NCI-H526 treated with DMSO at 0.1 percent for 48 hours (cell line): ENCODE measurements at places on chromosomes 6 and 20.

- DNase-seq, result no peak
These were observed 187.5 kb upstream of the PDE10A start for GRCh38 chr6:165850434-165851019.

- no peak for DNase-seq
These were observed 210.4 kb downstream of the FOXC1 start for GRCh38 chr6:1820165-1820564.

- DNase-seq, result peak; percentile 47
These were observed 6.9 kb upstream of the HELZ2 start for GRCh38 chr20:63580796-63581461.

DNA sequence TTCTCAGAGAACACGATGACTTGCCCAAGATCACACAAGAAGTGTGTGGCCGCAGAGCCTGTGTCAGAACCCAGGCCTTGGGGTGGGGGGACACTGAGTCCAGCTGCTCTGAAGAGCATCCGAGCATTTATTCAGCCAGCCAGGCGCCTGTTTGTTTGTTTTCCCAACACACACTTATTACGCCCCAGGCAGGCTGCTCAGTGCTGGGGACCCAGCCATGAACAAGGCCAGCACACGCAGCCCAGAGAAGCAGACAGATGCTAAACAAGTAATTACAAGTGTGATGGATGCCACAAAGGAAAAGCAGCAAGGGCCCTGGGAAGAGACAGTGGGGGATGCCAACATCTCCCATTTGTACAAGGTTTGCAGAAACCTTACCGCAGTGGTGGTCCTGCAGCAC lies 19.4 kb upstream of the SIRPA start:
- no peak for DNase-seq

DNA sequence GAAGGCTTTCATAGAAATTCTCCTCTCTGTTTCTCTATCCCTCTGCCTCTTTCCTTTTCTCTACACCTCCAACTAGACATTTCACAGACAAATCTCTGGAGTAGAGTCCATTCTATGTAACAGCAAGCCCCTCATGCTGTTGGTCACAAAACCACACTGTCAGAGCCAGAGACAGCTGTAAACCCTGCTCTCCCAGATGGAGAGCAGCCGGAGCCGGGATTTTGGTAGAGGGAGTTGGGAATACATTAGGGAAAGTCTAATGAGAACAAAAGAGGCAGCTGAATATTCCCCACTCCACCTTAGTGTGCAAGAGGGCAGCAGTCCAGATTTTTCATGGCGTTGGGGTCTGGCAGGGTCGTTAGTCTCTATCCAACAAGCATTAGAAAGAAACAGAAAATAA lies 68.3 kb upstream of the EDN1 start:
- no peak for DNase-seq

- no peak for DNase-seq
These were observed 40.1 kb upstream of the EEF1A1 start for GRCh38 chr6:73560853-73561407.

DNA sequence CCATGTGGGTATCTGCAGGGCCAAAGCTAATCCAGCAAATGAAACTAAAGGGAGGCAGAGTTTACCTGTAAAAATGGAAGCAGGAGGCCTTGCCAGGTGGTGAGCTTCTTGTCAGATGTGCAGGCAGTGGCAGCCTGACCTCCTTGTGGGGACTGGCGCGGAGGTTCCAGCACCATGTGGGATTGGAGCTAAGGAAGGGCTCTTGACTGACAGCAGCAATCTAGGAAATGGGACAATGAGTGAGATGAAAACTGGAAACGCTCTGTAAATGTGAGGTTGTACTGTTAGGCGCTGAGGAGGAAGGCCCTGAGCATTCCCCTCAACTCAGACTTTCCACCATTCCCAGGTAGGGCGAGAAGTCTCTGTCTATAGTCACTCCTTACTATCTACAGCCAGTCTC lies 81.8 kb upstream of the ARMC2 start:
- no peak for DNase-seq

DNA sequence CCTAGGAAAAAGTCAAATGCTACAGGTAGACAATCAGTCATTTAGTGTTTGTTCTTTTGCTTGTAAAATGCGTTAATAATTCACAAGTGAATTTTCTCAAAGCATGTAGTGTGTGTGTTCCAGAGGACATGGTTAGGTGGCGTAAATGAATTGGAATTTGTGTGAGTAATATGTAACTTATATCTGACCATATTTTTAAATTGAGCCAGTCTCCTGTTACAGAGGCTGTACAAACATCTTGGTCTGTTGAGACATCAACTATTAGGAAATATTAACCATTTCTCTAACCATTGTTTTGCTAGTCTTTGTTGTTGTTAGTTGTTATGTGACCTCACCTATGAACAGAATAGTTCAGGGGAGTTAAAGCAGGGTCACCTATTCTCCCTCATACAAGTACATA lies 22.7 kb downstream of the MCM8 start:
- no peak for DNase-seq

GRCh38 chr6:44004625-44005506 lies 122.4 kb downstream of the MRPL14 start:
- DNase-seq, result no peak

DNA sequence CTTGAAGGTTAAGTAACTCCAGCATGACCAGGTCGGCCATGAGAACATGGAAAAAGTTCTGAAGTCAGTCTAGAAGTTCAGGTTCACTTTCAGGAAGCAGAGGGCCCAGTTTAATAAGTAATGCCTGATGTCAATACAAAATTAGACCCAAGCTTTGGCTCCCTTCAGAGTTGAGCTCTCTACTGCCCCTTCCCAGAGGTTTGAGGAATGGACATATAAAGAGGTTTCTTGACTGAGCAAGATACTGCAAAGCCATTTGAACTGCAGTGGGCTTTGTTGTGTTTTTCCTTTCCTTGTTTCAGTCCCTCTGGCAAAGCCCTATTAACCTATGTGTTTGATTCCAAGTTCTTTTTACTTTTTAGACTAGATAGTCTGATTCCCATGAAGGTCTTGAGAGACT lies 97.8 kb upstream of the PREP start:
- DNase-seq, result no peak

DNA sequence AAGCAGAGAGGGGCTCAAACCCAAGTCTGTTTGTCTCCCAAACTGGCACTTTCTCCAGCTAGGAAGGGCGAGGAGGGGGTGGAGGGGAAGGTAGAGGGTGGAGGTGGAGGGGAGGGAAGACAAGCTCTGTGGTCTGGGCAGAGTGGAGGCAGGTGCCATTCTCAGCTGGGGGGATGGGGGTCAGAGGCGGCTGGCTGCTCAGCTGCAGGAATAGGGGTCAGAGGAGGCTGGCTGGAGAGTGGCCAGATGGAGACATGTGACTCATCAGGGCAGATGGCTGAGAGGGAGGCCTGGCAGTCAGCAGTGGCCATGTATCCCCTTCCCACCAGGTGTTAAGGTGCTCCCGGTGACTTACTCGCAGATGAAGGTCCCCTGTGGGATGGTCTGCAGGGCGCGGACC lies 3.5 kb upstream of the SLC44A4 start:
- no peak for DNase-seq

- no peak for DNase-seq
These were observed 10.2 kb downstream of the TRIM10 start for GRCh38 chr6:30150671-30151395.

DNA sequence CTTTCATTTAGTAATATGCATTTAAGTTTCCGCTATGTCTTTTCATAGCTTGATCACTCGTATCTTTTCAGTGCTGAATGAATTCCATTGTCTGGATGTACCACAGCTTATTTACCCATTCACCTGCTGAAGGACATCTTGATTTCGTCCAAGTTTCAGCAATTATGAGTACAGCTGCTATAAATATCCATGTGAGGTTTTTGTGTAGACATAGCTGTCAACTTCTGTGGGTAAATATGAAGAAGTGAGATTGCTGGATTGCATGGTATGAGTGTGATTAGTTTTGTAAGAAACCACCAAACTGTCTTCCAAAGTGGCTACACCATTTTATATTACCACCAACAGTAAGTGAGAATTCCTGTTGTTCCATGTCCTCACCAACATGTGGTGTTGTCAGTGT lies 79.2 kb upstream of the STMND1 start:
- DNase-seq, result no peak

GRCh38 chr20:24984961-24985640 lies 7.5 kb downstream of the APMAP start:
- no peak for DNase-seq

DNA sequence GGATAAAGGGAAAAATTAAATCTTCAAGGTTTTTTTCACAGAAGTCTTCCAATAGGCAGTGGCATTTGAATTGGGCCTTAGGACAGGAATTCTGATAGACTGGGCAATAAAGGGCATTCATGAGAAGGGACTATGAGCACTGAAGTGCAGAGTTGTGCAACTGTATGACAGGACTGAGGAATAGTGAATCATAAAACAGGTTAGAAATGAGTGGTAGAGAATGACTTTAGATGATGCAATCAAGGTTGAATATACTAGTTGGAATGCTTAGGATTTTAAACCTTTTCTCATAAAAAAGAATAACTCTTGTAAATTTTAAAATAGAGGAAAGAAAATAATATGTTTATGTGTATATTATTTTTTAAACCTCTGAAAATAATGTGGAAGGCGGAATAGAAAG lies 944.7 kb downstream of the PHF3 start:
- no peak for DNase-seq

GRCh38 chr20:9241721-9242427 lies 173.0 kb downstream of the PLCB4 start:
- no peak for DNase-seq

GRCh38 chr6:106513808-106514582 lies 115.3 kb downstream of the RTN4IP1 start:
- DNase-seq, result no peak

DNA sequence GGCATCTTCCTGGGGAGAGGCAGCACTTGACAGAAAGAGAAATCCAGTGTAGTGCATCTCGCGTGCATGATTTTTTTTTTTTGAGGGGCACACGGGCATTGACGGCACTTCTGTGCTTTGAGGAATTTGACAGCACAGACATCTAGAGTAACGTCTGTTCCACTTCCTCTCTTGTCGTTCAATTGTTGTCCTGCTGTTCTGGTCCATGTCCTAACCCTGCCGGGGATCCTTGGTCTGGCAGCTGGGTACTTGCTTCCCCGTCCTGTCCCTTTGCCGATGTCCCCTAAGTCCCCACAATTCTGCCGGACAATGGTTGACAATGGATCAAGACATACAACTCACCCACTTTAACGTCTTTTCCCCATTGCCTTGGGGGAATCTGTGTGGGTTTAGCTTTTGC lies 46.0 kb upstream of the NAA20 start:
- no peak for DNase-seq

DNA sequence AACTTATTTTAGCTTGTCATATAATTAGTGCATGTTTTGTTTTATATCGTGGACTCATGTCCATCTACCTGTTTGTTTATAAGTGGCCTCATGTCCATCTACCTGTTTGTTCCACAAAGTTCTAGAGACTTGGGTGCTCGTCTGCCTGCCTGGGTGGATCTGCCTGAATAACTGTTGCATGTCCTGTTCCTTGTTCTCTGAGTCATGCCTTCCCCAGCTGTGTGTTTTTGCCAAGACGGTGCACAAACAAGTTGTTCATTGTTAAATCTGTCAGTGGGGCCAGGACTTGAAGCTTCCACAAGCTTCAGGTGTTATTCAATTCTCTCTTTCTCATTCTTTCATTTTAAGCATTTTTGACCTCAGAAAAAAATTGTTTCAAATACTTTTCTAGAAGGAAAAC lies 358.0 kb upstream of the CITED2 start:
- DNase-seq, result no peak

- no peak for DNase-seq
These were observed 275.3 kb downstream of the ALDH8A1 start for GRCh38 chr6:134674562-134674961.

- no peak for DNase-seq
These were observed 5.4 kb downstream of the TGM3 start for GRCh38 chr20:2301164-2301622.

DNA sequence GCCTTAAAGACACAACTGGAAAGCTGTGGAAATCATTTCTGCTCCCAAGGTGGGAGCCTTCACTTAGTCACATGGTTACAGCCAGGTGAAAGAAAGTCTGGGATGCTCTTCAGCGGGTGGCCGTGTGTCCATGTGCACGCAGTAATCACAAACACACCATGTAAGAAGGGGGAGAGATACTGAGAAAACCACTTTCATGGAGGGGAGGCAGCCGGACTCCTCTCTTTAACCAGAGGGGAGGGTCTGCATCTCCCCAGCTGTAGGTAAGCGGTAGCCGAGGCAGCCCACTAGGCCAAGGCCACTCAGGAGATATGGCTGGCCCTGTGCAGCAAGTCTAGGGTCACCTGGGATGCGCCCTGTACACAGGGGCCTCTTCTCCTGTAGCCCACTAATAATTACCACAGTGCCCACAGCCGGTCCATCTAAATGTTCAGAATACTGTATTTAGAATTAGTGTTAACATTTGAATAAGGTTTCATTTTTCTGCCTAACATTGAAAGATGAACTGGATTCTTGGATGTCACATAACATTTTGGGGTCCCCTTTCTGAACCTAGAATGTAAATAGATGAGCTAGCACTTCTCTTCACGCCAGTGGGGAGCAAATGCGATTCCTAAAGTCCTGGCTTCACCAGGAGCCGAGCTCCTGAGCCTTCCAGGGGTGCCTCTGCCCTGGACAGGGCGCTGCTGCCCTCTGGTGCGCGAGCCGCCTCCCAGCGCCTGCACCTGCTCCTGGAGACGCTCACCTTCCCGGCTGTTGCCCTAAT lies 15.9 kb downstream of the GPR31 start:
- DNase-seq, result peak; percentile 18

GRCh38 chr6:159169557-159170332 lies 545 bp downstream of the FNDC1 start:
- no peak for DNase-seq
